ENCODE measurements at places on chromosomes 7 and 10.

GRCh38 chr10:107371801-107372200 lies 207.3 kb upstream of the SORCS1 start:
- no peak for DNase-seq

DNA sequence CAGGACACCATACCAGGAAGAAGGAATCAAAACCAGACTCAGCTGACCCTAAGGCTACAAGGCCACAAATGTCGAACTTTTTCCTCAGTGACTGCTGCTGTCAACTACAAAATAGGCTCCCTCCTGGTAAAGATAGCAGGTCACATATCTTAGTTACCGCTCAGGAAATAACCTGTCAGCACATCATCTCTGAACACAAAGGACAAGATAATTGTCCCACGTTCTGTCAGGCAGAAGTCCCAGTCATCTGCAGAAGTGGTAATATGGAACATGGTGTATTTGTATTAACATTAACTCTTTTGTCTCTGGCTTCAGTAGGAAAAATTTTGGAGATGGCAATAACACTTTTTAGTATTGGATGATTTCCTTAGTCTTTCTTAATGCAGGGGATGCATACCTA lies 630.2 kb upstream of the LRRTM3 start:
- DNase-seq = no peak

DNA sequence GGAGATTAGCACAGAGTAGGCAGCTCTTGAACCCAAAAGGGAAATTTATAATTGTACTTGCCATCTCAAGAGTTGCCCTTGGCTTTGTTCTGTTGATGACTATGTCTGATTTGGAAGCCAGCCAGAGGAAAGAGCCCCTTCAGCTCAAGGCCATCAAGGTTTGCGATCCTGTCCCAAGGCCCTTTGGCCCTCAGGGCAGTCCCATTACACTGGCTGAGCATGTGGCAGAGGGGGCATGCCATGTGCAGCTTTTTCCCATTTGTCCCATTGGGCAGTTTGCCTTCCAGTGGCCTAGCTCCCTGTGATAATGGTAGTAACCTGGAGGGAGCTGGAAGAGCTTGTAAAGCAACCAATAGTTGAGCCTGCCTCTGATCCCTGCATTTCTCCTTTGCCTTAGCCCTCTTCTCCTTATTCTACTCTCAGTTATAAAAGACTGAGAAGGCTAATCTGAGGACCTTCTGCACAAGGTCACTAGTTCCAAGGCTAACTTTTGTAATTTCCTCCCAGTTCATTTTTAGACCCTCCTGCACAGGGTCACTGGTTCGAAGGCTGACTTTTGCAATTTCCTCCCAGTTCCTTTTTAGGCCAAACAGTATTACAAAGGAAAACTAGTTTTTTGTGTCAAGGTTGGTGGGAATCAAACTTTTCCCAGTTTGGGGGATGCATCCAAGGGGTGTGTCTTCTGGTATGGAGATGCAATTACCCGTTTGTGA lies 31.0 kb upstream of the ARHGAP12 start:
- DNase-seq = no peak

- no peak for DNase-seq
Observed at GRCh38 chr7:80380957-80381356, 130.9 kb downstream of the GNAT3 start.

- DNase-seq = no peak
Observed at GRCh38 chr7:35380739-35381224, 126.9 kb upstream of the TBX20 start.

DNA sequence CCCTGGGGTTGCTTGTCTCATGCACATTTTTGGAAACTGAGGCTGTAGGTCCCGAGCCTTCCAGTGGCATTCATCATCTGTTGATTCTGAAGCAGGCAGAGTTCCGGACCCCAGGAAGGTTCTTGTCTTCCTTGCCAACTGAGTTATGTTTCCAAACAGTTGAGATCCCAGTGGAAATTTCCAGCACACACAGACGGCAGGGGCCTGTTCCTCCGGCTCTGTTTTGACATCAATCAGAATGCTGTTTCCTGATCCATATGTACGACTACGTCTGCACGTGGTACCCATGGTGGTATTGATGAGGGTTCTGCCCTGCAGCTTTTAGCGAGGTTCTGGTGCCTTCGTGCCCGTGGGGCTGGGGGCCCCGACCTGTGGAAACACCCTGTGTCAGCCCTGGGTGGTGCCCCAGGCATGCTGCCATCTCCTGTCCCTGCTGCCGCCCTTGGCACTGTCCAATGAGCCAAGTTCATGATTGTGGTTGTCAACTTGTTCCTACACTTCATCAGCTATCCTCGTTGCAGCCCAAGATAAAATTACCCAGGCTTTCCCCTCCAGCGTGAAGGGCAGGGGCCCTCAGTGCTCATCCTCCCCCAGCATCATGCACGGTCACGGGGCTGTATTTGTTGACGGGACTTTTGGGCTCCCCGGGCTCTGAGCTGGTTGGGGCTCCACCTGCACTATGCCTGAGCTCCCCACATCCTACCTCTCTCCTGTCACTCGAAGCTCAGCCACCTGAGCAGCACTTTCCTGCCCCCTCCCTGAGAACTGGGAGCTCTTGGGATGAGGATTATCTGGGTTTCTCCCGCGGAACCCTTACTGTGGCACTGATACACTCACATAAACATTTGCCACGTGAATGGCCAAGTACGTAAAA lies 7.8 kb upstream of the DPYSL4 start:
- DNase-seq = no peak

DNA sequence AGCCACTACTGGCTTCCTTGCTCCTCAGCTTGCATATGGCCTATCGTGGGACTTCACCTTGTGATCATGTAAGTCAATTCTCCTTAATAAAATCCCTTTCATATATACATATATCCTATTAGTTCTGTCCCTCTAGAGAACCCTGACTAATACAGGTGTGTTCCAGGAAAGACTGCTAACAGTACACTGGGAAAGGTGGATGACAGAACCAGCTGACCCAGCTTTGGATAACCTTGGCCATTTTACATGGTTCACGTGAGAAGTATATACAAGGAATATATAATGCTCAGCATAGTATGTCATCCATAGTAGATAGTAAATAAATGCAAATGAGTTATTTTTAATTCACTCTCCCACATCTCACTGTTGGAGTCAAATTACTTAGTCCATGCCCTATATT lies 1003.5 kb downstream of the SORCS3 start:
- no peak for DNase-seq

- no peak for DNase-seq
Observed at GRCh38 chr10:15625261-15625660, 94.5 kb downstream of the ITGA8 start.

DNA sequence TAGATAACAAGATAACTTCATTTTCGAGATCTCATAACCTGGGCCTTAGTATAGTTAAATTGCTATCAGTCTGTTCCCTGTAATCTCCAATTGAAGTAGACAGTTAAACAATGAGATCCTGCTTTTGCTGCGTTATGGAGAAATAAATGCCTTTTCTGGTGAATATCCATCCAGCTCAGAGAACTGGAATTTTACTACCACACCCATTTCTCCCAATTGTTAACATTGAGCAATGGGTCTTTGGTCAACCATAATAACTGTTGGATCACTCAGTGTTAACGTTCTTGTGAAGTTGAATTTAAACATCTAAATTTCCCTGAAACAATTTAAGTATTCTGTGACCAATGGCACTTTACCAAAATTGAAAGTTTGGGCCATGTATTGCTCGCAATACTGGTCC lies 3.0 kb downstream of the CALU start:
- no peak for DNase-seq

- no peak for DNase-seq
Observed at GRCh38 chr7:31858055-31858454, 171.0 kb downstream of the PPP1R17 start.

GRCh38 chr7:99106821-99107241 lies 37.1 kb downstream of the SMURF1 start:
- no peak for DNase-seq

DNA sequence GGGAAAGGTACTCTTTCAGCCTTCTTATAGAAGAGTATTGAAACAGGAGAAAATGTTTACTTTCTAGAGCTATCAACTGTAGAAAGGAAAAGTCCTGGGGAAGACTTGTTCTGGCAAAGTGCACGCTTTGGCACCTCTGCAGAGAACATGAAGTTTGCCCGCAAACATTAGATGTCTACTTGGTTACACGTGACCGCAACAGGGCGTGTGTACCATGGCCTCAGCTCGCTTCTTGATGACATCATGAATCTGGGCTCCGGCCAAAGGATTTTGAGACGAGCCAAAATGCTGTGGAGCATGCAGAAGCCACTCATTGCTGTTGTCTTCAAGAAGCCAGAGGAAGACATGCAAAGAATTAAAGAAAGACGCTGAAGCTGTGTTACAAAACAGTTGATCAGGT lies 8.6 kb upstream of the TAS2R60 start:
- DNase-seq = no peak
